ENCODE measurements at places on chromosomes 5 and 9.
A peak's percentile ranks its signal among the peaks of the same experiment; 100 is the strongest.

GRCh38 chr5:34041247-34041972, 1.6 kb downstream of the C1QTNF3 start:
- DNase-seq: no peak

DNA sequence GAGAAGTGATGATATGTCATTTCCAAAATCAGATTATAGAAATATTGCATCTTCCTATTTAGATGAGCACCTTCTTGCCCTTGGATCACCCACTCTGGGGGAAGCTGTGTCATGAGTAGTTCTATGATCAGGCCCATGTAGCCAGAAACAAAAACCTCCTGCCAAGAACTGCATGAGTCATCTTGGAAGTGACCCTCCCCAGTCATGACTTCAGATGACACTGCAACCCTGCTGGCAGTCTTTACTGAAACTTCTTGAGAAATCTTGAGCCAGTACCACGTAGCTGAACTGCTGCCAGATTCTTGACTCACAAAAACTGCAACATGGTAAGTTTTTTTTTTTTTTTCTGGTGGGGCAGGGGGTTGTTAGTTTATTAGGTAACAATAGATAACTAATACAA, 439.6 kb upstream of the PTGER4 start:
- DNase-seq: no peak

- DNase-seq: no peak
Observed at GRCh38 chr5:1345876-1346626, 1.2 kb upstream of the CLPTM1L start.

- DNase-seq: peak; percentile 5
Observed at GRCh38 chr5:151318850-151319732, 15.5 kb upstream of the SLC36A3 start.

- DNase-seq: no peak
Observed at GRCh38 chr9:71637926-71638325, 130.4 kb downstream of the CEMIP2 start.

GRCh38 chr9:106287091-106287631, 575.8 kb upstream of the ZNF462 start:
- DNase-seq: no peak

- DNase-seq: no peak
Observed at GRCh38 chr5:122480146-122480545, 168.1 kb downstream of the SNCAIP start.

GRCh38 chr9:105238302-105238701, 6.1 kb upstream of the SLC44A1 start:
- DNase-seq: no peak

DNA sequence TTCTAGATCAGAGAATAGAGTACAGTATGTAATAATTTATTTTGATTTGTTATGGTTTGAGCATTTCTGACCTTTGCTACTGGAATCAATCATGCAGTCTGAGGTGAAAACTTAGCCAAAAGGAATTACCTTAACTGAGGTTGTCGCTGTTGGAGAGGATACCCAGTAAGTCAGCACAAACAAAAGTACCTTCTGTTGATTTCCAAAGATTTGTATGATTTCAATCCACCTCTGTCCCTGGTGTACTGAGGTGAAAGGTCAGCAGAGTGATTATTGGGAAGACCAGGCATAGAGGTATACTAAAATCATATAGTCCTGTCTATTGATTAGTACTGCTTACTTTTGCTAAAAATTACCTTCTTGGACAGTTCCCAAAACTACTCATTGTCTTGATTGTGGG, 32.8 kb downstream of the RUSC2 start:
- DNase-seq: no peak

DNA sequence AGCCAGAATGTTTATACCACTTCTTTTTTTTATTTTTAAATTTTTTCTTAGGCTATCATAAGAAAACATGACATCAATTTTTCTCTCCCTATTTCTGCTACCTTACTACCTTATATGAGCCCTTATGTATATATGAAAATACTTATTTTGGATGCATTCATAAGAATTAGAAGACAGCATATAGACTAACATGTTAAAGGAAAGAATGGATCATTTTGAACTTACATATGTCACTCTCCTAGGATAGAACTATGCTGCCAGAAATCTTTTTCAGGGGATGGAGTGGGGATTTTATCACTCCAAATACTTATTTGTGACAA, 51.8 kb downstream of the SNX24 start:
- no peak for DNase-seq

- DNase-seq: no peak
Observed at GRCh38 chr5:37370550-37370863, 399 bp downstream of the NUP155 start.

DNA sequence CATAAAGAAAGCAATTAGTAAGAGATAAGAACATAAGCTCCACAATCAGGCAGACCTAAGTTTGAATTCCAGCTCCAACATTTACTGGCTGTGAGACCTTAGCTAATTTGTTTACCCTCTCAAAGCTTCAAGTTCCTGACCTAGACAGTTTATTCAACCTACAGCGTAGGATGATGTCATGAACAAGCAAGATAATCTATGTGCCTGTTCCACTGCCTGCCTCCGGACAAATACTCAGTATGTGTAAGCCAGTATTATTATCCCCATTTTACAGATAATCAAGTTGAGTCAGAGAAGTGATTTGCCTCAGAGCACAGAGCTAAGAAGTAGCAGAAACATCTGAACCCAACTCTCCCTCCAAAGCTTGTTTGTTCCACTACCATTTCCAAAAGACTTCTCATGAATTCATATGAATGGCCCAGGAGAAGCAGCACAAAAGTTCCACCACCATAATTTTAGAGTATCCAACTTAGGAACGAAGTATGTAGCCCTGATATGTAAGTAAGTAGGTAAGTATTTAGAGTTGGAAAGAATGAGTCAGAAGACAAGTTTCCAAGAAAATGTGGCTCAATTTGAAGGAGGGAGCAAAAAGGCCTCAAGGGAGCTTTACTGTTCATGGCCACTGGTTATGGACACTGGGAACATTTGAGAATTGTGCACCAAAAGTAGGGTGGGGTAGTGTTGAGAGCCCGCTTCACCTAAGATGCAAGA, 398.2 kb downstream of the NFIB start:
- no peak for DNase-seq

- no peak for DNase-seq
Observed at GRCh38 chr9:124929464-124929863, 11.4 kb downstream of the GOLGA1 start.

GRCh38 chr5:56534102-56534829, 281.1 kb upstream of the MAP3K1 start:
- no peak for DNase-seq

- no peak for DNase-seq
Observed at GRCh38 chr5:141743866-141744272, 61.8 kb upstream of the ARAP3 start.

DNA sequence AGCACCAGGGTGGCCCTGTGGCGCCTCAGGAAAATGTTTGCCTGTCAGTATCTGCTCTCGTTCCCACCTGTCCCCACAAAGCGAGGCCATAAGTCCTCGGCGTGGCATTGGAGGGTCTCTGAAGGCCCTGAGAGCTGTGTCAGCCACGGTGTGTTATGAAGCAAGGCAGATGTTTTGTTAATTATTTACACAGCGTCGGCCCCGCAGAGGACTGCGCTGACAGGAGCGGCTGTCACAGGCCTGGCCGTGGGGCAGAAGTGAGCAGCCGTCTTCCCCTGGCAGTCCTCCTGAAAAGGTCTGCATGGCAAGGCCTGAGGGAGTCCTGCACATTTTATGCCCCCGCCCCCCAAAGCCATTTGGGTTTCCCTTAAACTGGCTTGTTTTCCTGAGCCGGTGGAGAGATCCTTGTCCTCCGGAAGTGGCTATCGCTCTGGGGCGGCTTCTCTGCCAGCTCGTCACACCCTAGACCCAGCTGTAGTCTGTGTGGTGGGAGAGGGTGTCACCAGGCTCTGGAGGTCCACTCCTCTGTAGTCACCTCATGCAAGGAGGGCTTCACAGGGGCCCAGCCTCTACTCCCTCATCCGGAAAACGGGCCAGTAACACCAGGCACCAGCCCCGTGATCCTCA, 6.2 kb downstream of the NEK6 start:
- DNase-seq: no peak

- no peak for DNase-seq
Observed at GRCh38 chr9:114691956-114692295, 9.9 kb upstream of the TEX48 start.

DNA sequence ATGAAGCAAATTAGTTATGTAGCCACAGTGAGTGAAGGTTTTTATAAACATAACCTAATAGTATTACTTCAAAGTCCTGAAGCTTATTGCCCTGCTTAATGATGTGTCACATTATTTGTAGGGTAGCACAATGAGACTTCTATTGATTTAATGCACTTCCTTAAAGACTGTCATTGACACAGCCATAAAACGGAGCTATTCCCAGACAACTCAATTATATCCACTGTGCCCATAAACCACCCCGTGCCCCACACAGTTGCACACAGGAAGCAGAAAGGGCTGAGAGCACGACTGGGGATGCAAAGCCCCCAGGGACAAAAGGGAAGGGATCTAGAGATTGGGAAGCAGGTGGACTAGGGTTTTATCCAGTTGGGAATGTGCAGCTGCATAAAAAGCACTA, 37.0 kb downstream of the TRIM32 start:
- DNase-seq: no peak

- DNase-seq: no peak
Observed at GRCh38 chr9:135561391-135562234, at the start of gene PAEP. PAEP (plus strand) TSS chr9:135561756.

- no peak for DNase-seq
Observed at GRCh38 chr9:95048225-95049087, 269.1 kb downstream of the FANCC start.

DNA sequence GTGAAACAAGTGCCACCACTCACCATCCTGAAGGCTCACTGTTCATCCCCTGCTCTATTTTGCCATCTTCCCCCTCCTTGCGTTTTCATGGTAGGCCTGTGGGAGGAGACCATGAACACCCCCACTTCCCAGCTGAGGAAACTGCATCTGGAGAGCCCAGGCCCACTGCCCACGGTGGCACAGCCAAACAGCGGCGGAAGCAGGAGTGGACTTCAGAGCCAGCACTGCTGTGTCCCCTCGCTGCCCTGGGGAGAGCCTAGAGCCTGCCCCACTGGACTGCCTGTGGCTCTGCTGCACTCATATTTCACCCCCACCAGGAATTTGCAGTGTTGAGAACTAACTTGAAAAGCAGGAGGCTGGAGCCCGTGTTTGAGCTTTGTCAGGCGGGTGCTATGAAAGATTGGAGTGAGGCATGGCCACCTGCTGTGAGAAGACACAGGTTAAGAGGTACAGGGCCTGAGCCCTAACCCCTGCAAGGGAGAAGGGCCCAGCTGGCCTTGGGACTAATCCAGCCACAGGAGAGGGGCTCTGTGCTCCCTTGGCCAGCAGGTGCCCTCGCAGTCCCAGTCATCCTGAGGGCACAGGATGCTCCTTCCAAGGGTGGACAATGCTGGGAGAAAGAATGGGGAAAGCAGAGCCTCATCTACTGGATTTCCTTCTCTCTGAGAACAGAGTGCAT, 79.0 kb downstream of the MACROH2A1 start:
- no peak for DNase-seq

GRCh38 chr5:157518963-157519362, 56.6 kb downstream of the ADAM19 start:
- no peak for DNase-seq

GRCh38 chr5:76794871-76795270, 24.0 kb upstream of the F2RL1 start:
- DNase-seq: no peak

DNA sequence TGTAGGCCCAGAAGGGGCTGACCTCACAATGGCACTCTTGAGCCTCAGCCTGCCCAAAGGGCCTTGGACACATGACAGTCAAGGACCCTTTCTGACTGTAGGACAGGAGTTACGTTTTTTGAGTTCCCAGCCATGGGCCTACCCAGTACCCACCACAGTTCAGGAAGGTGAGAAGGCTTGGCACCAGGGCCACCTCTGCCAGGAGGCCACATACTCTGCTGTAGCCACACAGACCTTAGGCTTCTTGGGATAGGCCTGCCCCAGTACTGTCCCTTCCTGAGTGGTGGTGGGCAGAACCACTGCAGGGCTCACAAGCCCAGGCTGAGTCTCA, 12.8 kb downstream of the PDLIM4 start:
- no peak for DNase-seq

GRCh38 chr5:140609126-140609525, 23.8 kb downstream of the CD14 start:
- DNase-seq: no peak

DNA sequence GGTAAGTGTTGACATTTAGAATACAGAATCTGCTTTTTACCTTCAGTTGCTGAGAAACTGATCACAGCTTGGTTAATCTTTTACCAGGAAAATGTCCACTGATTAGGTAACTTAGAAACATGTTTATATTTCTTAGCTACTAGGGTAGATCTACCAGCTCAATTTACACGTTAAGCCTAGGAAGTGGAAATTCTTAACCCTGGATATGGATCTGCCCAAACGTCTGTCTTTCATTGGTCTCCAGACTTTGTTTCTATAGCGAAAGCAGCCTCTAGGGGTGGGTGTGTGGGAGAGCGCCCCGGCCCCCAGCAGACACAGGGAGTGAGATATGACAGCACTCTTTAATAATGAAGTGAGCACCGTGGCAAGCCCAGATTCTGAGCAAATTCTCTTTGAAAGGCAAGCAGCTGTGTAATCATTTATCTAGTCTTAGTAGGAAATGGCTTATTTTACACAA, 141.6 kb upstream of the ZNF608 start:
- no peak for DNase-seq

DNA sequence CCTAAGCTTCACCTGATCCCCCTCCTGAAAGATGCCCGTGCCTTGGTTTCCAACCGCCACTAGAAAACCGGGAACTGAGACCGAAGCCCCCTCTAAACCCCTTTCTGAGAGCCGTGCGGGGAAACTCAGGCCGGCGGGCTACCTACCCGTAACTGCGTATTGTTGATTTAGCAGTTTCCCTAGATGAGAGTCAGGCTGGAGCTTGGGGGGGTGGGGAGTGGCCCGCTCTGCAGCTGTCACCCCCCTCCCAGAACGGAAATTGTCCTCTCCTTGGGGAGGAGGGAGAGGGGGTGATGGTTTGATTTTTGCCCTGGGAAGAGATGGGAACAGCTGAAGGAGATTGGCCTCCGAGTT, 2.5 kb downstream of the CXXC5 start:
- DNase-seq: no peak

- DNase-seq: no peak
Observed at GRCh38 chr5:88545338-88545737, 276.7 kb upstream of the TMEM161B start.

- no peak for DNase-seq
Observed at GRCh38 chr9:115855458-115856133, 298.0 kb upstream of the PAPPA start.

- peak; percentile 50 for DNase-seq
Observed at GRCh38 chr9:22469928-22470544, 23.4 kb downstream of the DMRTA1 start.

DNA sequence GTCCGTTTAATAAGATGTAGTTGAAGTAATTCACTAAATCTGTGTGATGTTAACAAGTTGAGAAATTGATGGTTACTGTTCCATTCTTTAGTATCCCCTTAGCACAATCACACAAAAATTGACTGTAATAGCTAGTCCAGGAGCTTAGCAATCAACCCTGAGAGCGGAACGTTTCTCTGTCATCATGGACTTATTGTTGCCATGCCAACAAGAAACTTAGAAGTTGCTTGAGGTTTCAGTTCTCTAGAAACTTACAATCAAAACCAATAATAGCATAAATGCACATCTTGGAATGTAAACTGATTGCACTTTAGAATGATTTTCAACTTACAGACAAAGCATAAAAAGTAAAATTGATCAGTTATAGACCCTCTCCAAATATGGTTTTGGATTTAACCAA, 125.4 kb upstream of the ANKH start:
- DNase-seq: no peak

GRCh38 chr5:95564450-95564849, 9.5 kb downstream of the ARSK start:
- DNase-seq: no peak
